ENCODE measurements at places on chromosomes 7 and 10.
A peak's percentile ranks its signal among the peaks of the same experiment; 100 is the strongest.

DNA sequence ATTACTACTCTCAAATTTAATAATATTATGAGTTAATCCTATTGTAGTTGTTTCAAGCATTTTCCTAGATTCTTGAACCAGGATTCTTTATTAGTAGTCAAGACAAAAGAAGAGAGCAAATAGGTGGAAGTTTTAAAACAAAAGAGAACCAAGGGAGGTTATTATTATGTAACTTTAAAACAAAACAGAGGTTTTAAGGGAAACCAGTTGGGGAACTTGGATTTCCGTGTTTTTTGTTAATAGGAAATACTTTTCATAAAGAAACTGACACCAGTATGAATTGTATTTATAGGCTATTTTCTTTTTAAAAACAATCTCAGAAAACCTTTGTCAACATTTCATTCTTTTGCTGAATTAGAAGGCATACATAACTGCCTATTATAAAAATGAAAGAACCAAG is 183.9 kb downstream of the WNT2 start:
- no peak for DNase-seq
- H3K36me3 ChIP-seq: peaks cover 40% of the 10 kb centered on the region
- no peaks in the 10 kb centered on the region for H3K27me3 ChIP-seq
- peaks cover 8% of the 10 kb centered on the region for H3K4me1 ChIP-seq
- no peak overlapping the region for H3K4me3 ChIP-seq

GRCh38 chr10:22927661-22928403 is at the start of gene ARMC3:
Gene ARMC3, plus strand, starts transcription at chr10:22928053. Its CDS starts 3,944 bp downstream, at chr10:22931997.
- H3K4me3 ChIP-seq: peak within 1 kb of the TSS; percentile 34
- H3K27me3 ChIP-seq: peaks cover 1% of the 10 kb centered on the region
- DNase-seq: no peak
- no peaks in the 10 kb centered on the region for H3K36me3 ChIP-seq

DNA sequence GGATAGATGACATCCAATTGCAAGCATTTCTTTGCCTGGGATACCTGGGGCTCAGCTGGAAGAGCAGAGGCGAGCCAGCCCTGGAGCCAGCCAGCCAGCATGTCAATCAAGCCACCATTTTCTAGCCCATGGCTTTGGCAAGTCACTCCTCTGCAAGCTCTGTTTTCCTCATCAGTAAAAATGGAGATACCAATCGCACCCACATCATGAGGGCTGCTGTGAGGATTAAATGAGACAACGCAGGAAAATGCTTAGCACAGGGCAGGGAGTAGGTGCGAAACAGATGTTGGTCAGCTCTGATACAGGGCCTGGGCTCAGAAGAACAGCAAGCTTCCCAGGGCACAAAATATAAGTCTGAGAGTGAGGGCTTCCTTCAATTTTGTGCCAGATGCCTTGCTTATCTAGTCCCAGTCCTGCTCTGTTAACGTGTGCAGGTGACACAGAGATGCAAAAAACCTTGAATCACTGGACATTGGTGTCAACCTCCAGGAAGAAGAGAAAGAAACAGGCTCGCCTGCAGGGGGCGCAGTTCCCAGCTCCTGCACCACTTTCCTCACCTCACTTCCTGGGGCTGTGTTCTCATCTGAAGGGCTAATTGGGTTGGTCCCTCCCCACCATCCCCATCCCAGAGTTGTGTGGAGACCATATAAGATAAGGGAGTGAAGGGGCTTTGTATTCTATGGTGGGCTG is 72.8 kb upstream of the CACUL1 start:
- H3K36me3 ChIP-seq: no peaks in the 10 kb centered on the region
- H3K27me3 ChIP-seq: no peaks in the 10 kb centered on the region
- H3K27ac ChIP-seq: no peak overlapping the region
- H3K4me3 ChIP-seq: no peak overlapping the region
- H3K4me1 ChIP-seq: no peaks in the 10 kb centered on the region
- DNase-seq: no peak

DNA sequence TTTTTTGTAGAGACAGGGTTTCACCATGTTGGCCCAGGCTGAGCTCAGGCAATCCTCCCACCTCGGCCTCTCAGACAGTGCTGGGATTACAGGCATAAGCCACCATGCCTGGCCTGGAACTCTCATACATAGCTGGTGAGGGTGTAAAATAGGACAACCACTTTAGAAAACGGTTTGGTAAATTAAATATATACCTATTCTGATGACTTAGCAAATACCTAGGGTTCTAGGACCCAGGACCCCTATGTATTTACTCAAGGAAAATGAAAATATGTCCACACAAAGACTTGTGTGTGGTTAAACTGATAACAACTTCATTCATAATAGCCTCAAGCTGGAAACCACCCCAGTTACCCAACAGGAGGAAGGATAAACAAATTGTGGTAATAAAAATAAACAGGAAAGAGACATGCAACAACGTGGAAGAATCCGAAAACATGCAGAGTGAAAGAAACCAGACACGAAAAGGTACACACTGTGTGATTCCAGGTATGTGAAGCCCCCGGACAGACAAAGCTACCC is 52.7 kb downstream of the CARD11 start:
- H3K4me3 ChIP-seq: no peak overlapping the region
- no peak overlapping the region for H3K27ac ChIP-seq
- H3K27me3 ChIP-seq: no peaks in the 10 kb centered on the region

DNA sequence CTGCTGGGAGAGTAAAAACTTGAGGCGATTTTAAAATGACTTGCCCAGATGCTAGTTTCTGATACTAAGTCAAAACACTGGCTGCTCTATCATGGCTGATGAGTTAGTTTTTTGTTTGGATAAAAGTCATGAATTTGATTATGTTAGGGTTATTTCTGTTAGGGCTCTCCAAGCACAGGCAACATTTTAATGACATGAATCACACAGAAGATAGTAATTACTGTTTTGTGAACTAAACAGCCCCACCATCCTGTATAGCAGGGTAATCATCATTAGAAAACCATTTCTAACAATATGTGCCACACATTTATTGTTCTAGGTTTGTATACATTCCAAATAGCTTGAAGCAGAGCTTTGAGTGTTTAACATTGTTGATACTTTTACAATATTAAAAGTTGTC is 750.3 kb downstream of the ANKRD7 start:
- H3K27ac ChIP-seq: no peak overlapping the region
- H3K4me3 ChIP-seq: no peak overlapping the region
- H3K36me3 ChIP-seq: no peaks in the 10 kb centered on the region
- H3K27me3 ChIP-seq: no peaks in the 10 kb centered on the region
- no peaks in the 10 kb centered on the region for H3K4me1 ChIP-seq

DNA sequence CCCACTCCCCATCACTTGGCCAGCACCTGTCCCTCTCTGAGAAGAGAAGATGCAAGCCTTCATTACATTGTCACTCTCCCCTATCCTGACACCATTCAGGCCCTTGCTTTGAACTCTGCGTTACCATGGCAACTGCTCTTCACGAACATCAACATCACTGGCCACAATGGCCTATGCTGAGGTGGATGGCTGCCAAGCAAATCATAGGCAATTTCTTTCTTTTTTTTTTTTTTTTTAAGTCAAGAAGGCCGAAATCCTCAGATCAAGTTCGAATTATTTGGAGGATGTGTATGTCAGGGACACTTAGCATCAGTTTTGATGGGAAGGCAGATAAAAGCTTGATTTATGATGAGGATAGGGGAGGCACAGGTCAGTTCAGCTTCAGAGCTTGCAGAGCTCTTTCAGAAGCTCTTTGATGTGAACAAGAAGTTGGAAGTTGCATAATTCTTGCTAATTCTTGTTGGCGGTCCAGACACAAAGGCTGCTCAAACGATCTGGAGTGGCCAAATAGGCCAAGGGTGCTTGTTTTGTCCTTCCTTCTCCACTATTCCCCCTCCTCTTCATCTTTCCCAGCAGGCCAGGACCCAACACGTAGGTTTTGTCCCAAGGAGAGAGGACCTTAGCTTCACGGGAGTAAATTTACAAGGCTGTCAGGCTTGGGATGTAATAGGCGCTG is 179.9 kb upstream of the NPVF start:
- no peak overlapping the region for H3K27ac ChIP-seq
- no peaks in the 10 kb centered on the region for H3K36me3 ChIP-seq
- H3K27me3 ChIP-seq: no peaks in the 10 kb centered on the region

- H3K4me3 ChIP-seq: no peak overlapping the region
- no peaks in the 10 kb centered on the region for H3K4me1 ChIP-seq
- DNase-seq: no peak
- no peaks in the 10 kb centered on the region for H3K36me3 ChIP-seq
- no peak overlapping the region for H3K27ac ChIP-seq
Observed at GRCh38 chr10:36256166-36256565, 614.1 kb upstream of the FZD8 start.

GRCh38 chr7:23072922-23073321 is 32.7 kb upstream of the KLHL7 start:
- H3K4me1 ChIP-seq: no peaks in the 10 kb centered on the region
- no peak overlapping the region for H3K4me3 ChIP-seq
- H3K27ac ChIP-seq: no peak overlapping the region
- no peaks in the 10 kb centered on the region for H3K36me3 ChIP-seq
- H3K27me3 ChIP-seq: no peaks in the 10 kb centered on the region
- no peak for DNase-seq

DNA sequence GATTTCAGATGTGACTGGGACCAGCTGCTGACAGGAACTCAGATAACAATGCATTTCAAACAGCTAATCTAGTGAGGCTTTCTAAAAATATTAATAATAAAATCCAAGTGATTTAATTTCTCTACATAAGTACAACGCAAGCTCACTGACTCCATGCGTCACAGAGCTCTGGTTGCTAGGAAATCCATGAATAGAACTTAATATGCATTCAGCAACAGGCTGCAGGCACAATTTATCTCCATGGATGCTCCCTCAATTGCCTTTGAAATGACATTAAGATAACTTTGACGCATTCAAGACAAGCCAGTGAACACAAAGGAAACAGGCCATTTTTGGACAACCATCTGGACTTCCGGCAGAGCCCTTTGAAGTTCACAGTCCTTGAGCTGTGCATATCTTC is 118.7 kb upstream of the COL1A2 start:
- no peak overlapping the region for H3K27ac ChIP-seq
- no peaks in the 10 kb centered on the region for H3K4me1 ChIP-seq
- H3K36me3 ChIP-seq: no peaks in the 10 kb centered on the region
- H3K27me3 ChIP-seq: no peaks in the 10 kb centered on the region

GRCh38 chr7:64878684-64879083 is 24.4 kb upstream of the ZNF273 start:
- H3K36me3 ChIP-seq: no peaks in the 10 kb centered on the region
- H3K27ac ChIP-seq: no peak overlapping the region
- no peak for DNase-seq
- H3K4me1 ChIP-seq: no peaks in the 10 kb centered on the region
- no peak overlapping the region for H3K4me3 ChIP-seq

DNA sequence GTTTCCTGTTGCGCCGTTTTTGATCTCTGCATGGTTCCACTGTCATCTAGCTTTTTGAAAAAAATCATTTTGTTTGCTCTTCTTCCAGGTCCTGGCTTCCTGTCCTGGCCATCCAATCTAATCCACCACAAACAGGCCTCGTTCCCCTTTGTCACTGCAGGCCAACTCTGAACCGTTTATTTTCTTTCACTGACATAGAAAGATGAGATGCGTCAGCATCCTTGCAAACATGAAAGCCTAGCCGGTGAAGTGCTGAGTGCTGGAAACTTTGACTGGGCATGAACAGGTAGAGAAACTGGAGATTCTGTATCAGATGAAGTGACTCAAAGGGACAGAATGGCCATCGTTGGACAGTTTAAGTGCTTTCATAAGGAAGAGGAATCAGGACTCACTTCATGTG is 1247.8 kb downstream of the TYW1 start:
- H3K27ac ChIP-seq: no peak overlapping the region
- H3K27me3 ChIP-seq: no peaks in the 10 kb centered on the region
- H3K4me1 ChIP-seq: no peaks in the 10 kb centered on the region
- no peaks in the 10 kb centered on the region for H3K36me3 ChIP-seq
- no peak for DNase-seq

GRCh38 chr10:120917521-120918250 is 66.5 kb downstream of the WDR11 start:
- no peak for DNase-seq
- H3K4me1 ChIP-seq: no peaks in the 10 kb centered on the region
- no peaks in the 10 kb centered on the region for H3K36me3 ChIP-seq
- no peaks in the 10 kb centered on the region for H3K27me3 ChIP-seq

All from GM12878 (cell line).